ENCODE measurements at places on chromosomes 2 and 18. TPM values are rescaled to one million over a fixed set of nuclear protein-coding genes. Genes with fewer than 3 reads are reported as not detected.

Gene PAX8
- 27.8 TPM for total RNA-seq

Gene LRP1B
- total RNA-seq, result 0.05 TPM

Gene GPR75
- total RNA-seq, result 0.94 TPM

- DNase-seq, result no peak
Measured at GRCh38 chr18:14746897-14747296, 1.1 kb upstream of the ANKRD30B start.

GRCh38 chr2:9214873-9215272 lies 8.3 kb downstream of the ASAP2 start:
- DNase-seq, result no peak

DNA sequence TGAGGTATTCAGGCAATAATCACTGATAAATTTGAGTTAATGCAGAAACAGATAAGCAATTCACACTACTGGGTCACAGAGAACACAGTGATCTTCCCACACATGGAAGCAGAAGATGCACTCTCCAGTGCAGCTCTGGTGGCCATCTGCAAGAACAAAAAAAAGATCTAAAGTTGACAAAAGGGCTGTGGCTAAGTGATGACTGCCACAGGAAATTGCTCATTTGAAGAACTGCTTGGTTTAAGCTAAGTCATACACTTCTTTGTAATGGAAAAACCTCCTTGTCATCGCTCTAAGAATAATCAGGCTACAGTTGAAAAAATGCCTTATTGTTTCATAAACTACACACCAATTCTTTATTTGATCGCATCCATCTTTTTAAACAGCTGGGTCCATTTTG lies 115.1 kb downstream of the DTNB start:
- peak; percentile 12 for DNase-seq

DNA sequence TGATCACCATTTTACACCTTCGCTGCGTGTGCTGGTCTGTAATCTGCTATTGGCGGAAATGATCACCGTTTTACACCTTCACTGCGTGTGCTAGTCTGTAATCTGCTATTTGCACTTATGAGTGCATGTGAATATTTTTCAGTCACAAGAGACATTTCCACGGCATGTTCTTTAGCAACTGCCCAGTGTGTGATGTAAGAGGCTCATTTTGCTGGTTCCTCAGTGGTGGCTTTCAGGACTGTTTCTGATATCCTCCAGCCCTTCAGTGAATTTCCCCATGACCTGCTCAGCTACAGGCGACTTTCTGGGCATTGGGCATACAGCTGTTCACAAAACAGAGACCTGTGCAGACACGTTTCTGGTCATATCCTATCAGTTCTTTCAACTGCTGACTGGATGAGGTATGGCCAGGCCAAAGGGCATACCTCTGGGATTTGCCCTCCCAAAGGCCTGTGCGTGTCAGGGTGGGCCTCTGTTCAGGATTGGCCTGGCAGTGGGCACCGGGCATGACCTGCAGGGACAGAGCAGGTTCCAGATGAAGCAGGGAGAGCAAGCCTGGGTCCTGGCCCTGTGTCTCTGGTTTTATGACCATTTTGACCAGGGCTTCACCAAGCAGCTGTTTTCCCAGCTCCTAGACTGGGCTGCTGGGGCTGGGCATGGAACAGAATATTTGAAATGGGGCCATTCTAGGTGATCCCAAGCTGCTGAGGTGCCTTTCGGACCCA lies 521 bp upstream of the PROM2 start:
- no peak for DNase-seq

GRCh38 chr2:231918501-231919330 lies 7.5 kb downstream of the NPPC start:
- no peak for DNase-seq

GRCh38 chr2:108382196-108382595 lies 4.4 kb downstream of the SULT1C4 start:
- no peak for DNase-seq

DNA sequence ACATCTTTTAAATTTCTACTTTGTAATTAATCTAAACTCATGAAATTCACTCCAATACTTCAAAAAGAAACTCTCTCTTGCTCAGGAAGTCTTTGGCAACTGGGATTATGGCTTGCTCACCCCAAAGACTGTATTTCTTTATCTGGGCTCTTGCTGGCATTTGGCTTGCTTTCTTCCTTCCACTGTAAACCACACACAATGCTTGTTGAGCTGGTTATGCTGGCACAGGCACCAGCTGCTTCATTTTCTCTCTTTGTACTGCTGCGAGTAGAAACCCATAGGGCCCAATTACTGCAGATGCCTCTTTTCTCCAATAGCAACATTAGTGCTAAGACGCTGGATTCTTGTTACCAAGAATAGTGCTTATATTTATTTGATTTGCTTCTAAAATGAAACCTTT lies 51.4 kb downstream of the SLC38A11 start:
- peak; percentile 78 for DNase-seq

- no peak for DNase-seq
Measured at GRCh38 chr2:119147776-119148715, 10.5 kb downstream of the C1QL2 start.

DNA sequence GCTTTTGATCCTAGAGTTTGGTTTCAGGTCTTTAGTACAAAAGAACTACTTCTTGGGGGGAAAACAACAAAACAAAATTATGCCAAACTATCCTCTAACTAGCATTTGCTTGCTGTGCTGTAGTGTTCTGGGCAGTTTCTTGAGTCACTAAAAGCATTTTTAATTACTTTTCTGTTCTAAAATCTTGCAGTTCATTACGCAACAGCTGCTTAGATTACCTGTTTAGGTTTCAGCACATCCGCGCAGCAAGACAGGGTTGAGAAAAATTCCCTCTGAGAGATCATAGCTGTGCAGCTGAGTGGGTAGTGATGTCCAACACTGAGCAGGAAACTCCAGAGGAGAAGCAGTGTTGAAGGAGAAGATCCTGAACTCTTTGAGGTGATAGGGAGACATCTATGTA lies 9.0 kb downstream of the DAW1 start:
- no peak for DNase-seq

GRCh38 chr2:71611781-71612527 lies 158.6 kb downstream of the DYSF start:
- DNase-seq, result no peak

GRCh38 chr18:56807901-56808300 lies 156.7 kb downstream of the WDR7 start:
- DNase-seq, result no peak

DNA sequence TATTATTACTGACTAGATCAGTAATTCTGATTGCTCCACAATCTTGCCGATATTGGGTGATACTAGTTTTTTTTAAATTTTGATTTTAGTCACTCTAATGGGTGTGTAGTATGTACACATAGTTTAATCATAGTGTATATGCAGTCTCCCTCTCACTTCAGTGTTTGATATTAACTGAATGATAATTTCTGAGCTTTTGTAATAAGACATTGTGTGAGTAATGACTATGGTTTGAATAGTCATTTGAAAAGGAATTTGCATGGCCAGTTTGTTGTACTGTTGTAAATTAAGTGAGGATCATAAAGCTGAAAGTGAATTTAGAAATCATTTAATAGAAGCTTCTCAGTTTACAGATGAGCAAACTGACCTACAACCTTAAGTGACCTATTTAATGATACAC lies 33.4 kb downstream of the USP14 start:
- no peak for DNase-seq

GRCh38 chr2:105858868-105859693 lies 114.4 kb downstream of the NCK2 start:
- no peak for DNase-seq

- DNase-seq, result no peak
Measured at GRCh38 chr18:76956648-76957047, 134.3 kb downstream of the ZNF236 start.

GRCh38 chr2:109331896-109332848 lies 203.2 kb downstream of the SH3RF3 start:
- peak; percentile 85 for DNase-seq

All from myocyte (in vitro differentiated cells).